ENCODE measurements at places on chromosomes 16 and 17.

- no peak for DNase-seq
Measured at GRCh38 chr17:59423137-59423724, 91.8 kb downstream of the YPEL2 start.

DNA sequence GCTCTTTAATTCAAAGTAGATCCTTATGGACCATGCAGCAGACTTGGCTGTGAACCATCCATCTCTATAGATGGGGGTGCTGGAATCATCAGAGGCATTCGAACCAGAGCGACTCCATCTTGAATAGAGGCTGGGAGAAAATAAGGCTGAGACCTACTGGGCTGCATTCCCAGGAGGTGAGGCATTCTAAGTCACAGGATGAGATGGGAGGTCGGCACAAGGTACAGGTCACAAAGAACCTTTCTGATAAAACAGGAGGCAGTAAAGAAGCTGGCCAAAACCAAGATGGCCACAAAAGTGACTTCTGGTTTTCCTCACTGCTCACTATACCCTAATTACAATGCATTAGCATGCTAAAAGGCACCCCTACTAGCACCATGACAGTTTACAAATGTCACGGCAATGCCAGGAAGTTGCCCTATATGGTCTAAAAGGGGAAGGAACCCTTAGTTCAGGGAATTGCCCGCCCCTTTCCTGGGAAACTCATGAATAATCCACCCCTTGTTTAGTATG lies 89.2 kb upstream of the BRD7 start:
- DNase-seq = no peak

DNA sequence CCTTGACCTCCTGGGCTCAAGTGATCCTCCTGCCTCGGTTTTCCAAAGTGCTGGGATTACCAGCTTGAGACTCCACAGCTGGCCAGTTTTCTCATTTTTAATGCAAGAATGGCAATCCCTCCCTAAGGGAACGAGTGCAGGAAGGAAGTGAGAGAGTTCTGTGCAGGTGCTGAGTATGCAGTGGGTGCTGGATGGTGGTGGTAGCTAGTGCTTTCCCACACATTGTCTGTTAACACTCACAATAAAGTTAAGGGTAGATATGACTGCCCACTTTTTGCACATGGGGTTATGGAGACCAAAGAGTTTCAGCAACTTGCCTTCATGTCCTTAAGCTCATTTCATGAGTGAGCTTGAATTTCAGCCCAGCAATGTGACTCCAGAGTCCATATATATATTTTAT lies 18.5 kb downstream of the RGS9 start:
- no peak for DNase-seq

DNA sequence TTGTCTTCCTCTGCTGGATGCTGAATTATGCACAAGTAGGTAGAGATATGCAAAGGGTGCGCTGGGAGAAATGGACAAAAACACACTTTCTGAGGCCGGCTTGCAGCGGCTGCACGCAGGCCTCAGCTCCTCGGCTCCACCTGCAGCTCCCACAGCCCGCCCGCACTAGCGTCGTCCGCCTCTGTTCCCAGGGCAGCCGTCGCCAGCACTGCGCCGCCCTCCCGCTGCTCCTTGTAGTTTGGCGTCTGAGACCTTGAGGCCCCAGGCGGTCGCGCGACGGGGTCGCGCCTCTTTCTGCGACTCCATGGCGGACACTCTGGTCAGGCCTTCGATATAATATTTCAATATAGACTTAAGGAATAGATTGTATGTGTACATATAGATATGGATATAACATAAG lies 24.8 kb downstream of the SLFN12 start:
- no peak for DNase-seq

DNA sequence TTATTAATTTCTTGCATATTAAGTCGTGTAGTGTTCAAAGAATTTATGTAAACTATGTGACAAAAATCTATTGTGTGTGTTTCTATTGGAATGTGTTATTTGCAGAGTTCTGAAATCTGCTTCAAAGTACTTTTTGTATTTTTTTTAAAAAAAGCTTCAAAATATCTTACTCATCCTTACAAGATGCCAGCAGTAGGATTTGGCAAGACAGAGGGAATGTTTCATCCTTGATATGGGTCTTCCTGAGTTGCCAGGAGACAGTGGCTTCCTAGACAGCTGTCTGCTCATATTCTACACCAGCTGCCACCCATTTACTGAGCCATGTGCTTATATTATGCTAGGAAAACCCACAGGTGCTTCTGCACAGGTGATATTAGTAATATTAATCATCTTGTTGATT lies 36.4 kb downstream of the EFCAB5 start:
- DNase-seq = no peak

DNA sequence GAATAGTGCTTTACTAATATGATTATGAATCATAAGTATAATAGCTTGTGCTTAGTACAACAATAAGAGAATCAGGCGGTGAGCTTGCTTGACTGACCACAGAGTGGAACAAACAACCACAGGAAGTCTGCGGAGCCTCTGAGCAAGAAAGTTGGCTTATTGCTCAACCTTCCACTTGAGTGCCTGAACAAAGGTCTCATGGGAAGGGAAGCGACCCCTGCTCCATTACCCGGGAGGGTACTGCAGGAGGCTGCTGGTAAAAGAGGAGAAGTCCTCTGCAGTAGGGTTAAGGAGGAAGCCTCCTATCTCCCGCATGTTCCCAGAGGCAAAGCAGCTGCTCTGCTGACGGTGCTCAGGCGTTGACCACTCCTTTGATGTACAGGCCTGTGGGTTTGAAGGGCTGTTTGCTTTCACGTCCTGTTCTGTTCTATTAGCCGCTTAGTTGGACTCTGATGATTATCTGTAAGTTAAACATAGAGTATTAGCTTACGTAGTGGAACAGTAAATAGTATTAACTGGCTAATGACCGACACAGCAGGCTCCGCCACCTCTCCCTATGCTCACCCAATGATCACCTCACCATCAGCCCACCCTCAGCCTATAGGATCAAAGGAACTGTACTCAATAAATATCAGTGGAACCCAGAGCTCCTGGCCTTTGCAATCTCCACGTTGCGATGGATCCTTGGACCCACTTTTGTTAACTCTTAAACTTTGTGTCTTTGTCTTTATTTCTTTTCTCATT lies 17.5 kb downstream of the ALOX15B start:
- DNase-seq = no peak

GRCh38 chr17:77465358-77466041 lies 324.7 kb downstream of the SEC14L1 start:
- peak; percentile 75 for DNase-seq

- no peak for DNase-seq
Measured at GRCh38 chr16:29720703-29721102, 25.1 kb downstream of the C16orf54 start.

GRCh38 chr17:1412185-1413110 lies 12.4 kb upstream of the YWHAE start:
- DNase-seq = no peak

- no peak for DNase-seq
Measured at GRCh38 chr17:76683921-76684745, 26.6 kb downstream of the MXRA7 start.

DNA sequence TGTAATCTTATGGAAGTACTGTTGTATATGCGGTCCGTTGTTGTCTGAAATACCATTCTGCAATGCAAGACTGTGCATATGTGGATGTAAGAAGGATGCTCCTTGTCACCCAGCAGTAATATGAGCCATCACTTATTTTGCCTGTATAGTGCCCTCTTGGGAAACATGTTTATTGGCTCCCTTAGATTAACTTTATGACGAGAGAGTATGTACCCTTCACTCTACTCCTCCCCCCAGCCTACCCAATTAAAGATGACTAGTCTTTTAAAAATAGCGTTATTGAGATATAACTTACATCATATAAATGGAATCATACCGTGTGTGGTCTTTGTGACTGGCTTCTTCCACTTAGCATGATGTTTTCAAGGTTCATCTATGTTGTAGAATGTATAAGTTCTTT lies 33.6 kb downstream of the FTO start:
- no peak for DNase-seq

- DNase-seq = no peak
Measured at GRCh38 chr17:20791626-20792025, 212.1 kb downstream of the CDRT15L2 start.

DNA sequence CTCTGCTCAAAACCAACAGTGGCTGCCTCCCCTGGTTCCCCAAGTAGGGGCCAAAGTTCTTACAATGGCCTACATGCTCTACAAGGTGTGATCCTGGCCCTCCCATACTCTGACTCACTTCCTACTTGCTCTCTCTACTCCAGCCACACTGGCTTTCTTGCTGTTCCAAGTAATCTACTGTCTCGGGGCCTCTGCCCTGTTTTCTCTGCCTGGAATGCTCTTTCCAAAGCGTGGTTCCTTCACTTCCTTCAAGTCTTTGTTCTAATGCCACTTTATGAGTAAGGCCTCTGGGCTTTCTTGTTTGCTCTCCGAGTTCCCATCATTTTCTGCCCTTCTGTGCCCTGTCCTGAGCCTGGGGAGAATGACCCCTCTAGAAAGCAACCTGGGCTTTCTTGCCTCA lies 4.1 kb upstream of the CDH3 start:
- DNase-seq = no peak

- DNase-seq = no peak
Measured at GRCh38 chr17:78528541-78528940, 48.7 kb downstream of the DNAH17 start.

DNA sequence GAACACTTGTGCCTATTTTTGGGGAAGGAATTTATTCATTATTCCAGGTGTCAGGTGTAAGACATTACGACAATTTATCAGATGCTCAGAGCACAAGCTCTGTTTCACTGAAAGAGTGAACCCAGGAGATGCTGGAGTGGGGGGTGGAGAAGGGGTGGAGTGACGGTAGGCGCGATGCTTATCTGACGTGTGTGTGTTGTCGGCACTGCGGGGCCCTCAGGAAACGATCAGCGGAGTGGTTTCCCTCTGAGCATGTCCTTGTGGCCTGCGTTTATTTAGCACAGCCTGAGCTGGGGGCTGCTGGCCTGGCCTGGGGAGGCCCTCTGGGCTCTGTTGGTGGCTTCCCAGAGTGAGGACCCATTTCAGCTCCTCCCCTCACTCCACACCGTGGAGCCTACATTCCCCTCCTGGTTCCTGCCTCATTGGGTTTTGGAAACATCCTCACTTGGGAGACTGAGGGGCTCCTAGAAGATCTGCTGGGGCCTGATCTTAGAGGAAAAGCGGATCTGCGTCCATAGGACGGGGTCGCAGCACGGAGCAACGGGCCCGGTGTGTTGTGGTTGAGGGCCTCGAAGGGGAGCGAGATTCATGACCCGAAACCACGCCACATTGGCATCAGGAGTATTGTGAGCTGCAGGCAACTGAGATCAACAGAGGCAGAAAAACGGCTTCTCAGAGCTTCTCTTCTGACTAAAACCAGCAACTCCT lies 19.0 kb upstream of the GNG13 start:
- DNase-seq = no peak

DNA sequence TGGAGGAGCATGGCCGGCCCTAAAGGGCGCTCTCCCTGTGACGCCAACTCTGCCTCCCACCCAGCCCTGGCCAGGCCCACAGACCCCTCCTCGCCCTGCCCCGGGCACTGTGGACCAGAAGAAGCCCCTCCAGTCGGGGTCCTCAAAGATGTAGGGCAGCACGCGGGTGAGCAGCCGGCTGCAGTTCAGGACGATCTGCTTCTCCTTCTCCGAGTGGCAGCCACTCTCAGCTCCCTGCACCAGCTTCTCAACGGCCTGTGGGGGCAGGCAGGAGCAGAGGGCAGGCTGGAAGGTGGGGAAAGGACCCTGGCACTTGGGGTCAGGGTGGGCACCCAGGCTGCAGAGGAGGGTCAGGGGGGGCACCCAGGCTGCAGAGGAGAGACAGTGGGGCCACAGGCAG lies 8.9 kb downstream of the HID1 start:
- DNase-seq = no peak

GRCh38 chr17:10325031-10325695 lies 47.6 kb downstream of the MYH13 start:
- DNase-seq = no peak

DNA sequence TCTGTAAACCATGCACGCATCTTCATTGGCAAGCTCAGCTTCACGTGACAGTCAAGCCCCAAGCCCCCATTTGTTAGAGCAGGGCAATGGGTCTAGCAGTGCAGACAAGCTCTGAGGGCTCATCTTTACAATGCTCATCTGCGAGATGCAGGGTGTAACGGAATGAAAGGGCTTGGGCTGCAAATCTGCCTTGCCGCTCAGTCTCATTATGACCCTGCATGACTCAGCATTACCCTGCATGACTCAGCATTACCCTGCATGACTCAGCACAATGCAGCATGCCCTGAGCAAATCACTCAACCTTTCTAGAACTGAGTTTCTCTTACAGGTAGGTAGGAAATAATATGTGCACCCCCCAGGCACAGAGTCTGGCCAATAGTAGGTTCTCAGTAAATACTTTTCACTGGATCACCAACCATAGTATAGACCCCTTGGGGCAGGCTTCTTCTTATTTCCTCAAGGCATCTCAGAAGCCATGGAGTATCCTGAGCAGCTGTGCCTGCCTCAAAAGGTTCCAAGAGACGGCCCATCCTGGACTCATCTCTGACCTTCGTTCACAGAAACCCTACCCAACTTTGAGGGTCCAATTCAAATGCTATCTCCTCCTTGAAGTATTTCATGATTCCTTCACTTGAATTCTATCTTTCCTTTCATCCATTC lies 391.3 kb upstream of the CDH5 start:
- no peak for DNase-seq

DNA sequence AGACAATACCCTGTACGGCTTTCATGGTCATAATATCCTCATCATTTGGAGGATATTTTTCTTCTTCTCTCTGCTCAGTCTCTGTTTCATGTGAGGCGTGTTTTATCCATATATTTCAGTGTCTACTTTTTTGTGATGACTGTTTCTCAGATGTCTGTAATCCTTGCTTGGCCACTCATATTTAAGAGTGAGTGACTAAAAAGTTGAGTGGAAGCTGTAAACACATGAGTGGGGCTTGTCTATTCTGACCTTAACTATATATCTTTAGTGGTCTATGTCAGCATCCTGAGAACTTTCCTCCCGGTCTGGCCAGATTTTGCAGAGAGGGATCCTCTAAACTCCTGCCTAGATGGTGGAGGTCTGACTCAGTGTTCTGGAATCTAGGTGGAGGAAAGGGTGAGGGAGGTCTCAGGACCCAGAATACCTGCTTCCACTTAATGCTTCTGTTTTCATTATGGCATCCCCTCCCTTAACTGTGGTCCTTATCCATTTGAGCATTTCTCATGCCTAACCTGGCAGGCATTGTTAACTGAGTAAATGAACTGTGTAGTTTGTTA lies 6.0 kb downstream of the DDX19B start:
- no peak for DNase-seq

- DNase-seq = no peak
Measured at GRCh38 chr16:21028728-21029127, 121.9 kb downstream of the DNAH3 start.

DNA sequence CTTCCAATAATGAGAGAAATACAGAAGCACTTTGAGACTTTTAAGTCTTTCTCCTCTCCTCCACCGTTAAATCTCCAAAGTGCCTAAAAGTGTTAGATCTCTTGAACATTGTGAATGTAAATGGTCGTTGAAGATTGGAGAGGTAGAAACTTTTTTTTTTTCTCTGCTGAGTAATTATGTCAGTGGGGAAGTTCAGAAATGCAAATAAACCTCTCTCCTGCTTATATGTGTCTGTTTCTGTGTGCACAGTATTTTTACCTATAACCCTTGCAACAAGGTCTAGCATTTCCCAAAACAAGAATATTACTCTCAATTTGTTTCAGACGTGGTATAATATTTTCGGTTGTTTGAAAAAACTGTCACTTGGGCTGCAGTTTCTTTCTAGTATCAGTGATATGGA lies 833.6 kb upstream of the CDH8 start:
- no peak for DNase-seq

GRCh38 chr16:20740007-20740883 lies 1.4 kb downstream of the THUMPD1 start:
- no peak for DNase-seq

Measured in stimulated activated CD8-positive, alpha-beta memory T cell treated with anti-CD3 and anti-CD28 coated beads, Interleukin-15, amount 100 ng/mL, for 4 hours (primary cell).